ENCODE measurements at places on chromosomes 12 and 14.

- no peak for DNase-seq
These were observed 185.1 kb downstream of the AKAP6 start for GRCh38 chr14:32514236-32514635.

- DNase-seq: no peak
These were observed 11.1 kb upstream of the CMAS start for GRCh38 chr12:22034709-22035506.

DNA sequence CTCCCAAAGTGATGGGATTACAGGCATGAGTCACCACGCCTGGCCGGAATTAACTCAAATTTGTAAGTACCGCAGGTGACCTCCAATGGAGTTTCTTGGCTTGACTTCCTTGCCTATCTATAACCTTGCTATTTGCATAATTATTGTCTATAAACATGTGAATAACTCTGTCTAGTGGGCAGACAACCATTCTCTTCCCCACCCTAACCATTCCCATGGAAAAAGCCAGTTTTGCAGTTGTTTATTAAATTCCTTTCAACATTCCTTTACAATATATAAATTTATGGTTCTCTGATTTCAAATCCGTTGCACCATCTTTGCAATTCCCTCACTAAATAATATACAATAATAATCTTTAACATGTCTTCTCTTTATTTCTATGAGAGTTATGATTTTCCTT is 61.0 kb upstream of the ZDHHC17 start:
- DNase-seq: no peak

DNA sequence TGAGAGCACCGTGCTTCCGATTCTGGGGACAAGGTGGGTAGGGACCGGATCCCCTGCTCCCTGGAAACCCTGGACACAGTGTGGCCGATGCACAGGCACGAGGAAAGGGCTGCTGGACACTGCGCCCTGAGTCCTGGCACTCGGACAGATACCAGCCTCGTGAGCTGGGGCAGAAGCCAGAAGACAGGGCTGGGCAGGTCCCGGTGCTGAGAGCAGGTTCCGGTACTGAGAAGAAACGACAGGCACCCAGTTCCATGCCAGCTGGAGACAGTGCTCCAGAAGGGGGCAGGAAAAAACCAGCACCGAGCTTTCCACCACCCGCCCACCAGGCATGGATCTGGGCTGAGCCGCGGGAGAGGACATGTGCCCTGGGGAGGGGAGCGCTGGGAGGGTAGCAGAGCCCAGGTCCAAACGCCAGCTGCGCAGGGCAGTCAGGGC is 6.5 kb downstream of the XRCC3 start:
- DNase-seq: no peak

DNA sequence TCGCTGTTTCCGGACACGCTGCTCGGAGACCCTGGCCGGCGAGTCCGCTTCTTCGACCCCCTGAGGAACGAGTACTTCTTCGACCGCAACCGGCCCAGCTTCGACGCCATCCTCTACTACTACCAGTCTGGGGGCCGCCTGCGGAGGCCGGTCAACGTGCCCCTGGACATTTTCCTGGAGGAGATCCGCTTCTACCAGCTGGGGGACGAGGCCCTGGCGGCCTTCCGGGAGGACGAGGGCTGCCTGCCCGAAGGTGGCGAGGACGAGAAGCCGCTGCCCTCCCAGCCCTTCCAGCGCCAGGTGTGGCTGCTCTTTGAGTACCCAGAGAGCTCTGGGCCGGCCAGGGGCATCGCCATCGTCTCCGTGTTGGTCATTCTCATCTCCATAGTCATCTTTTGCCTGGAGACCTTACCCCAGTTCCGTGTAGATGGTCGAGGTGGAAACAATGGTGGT is 90.0 kb downstream of the GALNT8 start:
- no peak for DNase-seq

- DNase-seq: no peak
These were observed 1.3 kb downstream of the TC2N start for GRCh38 chr14:91866061-91866460.

DNA sequence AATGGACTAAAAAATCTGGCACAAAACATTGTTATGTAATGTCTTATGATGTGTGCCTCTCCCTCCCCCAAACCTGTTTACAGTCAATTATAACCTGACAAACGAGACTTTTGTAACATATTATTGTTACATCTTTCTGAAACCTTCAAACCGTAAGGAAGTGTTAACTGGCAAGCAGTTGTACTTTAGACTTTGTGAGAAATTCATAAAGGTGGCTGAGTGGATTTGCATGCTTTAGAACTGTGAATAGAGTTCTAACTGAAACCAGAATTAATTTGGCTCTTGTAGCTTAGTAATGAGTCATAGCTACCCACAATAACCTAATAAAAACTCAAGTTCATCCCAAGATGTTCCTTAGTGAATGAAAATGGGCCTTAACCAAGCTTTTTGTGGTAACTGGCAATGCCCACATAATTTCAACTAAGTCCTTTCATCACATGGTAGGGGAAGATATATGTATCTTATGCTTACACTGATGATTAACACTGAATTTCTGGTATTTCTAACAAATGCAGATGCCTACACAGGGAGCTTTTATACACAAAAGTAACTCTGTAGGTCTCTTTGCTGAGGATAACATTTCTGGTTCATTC is 29.7 kb downstream of the RAD9B start:
- no peak for DNase-seq

- DNase-seq: no peak
These were observed 676 bp downstream of the MRPL42 start for GRCh38 chr12:93468008-93468371.

DNA sequence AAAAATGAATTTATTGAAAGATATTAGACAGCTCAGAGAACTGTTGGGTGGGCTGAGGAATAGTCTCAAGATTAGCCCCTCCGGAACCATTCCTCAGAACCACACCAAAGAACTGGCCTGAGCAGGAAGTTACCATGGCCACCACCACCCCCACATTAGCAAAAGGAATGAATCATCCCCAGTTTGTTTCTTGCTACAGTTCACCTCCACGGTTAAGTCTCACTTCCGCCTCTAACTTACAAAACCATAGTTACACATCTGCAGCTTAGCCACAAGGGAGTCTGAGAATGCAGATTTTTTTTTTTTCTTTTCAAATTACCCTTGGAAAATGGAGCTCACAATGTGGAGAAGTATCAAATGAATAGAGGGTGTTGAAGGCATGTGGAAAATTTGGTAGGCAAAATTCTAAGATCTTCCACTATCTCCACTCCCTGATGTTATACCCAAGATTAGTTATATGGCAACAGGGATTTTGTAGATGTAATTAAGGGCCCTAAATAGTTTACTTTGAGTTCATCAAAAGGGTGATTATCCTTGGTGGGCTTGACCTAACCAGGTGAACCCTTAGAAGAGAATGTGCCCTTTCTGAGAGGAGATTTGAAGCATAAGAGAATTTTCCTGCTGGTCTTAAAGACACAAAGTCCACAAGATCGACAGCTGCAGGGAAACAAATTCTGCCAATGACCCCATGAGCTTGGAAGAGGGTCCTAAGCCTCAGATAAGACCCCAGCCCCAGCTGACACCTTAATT is 129.8 kb upstream of the KRR1 start:
- no peak for DNase-seq

GRCh38 chr12:49357103-49357678 is 10.1 kb upstream of the SPATS2 start:
- no peak for DNase-seq

DNA sequence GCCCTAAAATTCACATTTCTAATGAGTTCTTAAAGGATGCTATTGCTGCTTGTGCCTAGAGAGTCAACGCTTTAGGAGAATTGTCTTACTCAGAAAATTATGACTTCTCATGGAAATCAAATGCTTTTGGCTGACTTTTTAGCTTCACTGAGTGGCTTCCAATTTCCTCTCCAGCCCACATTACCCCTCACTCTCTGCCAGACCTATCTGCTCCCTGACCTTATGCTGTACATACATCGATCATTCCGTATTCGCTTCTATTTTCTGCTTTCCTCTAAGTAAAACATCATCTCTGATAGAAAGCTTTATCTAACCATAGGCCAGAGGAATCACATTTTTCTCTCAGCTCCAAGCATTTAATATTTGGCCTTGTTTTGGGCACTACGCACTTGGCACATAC is 12.5 kb upstream of the SMCO3 start:
- no peak for DNase-seq

- no peak for DNase-seq
These were observed 54.6 kb upstream of the STON2 start for GRCh38 chr14:81454572-81455218.

DNA sequence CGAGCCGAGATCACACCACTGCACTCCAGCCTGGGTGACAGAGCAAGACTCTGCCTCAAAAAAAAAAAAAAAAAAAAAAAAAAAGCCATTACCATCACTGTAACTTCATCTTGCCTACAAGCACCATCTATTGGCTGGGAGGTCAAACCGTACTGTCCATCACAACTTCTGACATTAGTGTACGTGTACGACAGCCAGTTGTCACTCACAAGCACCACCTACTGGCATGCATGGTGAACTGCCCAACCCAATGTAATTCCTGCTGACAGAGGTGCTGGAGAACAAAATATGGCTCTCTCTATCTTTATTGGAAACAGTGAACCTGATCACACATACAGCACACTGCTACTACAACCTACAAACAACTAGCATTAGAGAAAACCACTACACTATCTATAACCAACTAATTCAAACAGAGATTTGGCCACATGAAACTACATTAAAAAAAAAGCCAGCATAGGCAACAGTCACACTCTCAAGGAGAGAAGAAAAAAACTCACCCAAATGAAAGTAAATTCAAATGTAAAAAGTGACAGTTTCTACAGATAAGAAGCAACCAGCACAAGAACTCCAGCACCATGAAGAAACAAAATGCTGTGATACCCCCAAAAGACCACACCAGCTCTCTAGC is 82.3 kb downstream of the PUS7L start:
- no peak for DNase-seq

DNA sequence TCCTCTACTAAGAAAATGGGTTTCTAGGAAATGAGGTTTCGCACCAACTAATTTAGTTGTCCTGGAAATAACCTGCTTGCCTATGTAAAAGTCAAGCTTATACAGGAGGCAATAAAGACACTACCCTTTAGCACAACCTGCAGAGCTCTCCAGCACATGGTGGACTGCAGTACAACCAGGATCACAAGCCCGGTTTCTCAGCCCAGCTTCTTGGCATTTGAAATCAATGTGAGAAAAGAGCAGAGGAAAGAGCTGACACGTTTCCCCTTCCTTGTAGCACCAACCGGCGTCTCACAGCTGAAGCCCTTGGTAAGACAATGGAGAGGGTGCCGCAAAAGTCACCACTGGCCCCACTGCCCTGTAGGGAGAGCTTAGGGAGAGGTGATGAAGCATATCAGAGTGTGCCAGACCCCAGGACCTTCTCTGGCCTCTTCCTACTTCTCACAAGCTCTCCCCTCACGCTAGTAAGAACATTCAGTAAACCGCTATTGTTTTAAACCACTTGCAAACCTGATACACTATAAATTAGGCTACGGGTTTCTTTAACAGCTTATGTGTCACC is 8.6 kb downstream of the SPTLC2 start:
- DNase-seq: no peak

DNA sequence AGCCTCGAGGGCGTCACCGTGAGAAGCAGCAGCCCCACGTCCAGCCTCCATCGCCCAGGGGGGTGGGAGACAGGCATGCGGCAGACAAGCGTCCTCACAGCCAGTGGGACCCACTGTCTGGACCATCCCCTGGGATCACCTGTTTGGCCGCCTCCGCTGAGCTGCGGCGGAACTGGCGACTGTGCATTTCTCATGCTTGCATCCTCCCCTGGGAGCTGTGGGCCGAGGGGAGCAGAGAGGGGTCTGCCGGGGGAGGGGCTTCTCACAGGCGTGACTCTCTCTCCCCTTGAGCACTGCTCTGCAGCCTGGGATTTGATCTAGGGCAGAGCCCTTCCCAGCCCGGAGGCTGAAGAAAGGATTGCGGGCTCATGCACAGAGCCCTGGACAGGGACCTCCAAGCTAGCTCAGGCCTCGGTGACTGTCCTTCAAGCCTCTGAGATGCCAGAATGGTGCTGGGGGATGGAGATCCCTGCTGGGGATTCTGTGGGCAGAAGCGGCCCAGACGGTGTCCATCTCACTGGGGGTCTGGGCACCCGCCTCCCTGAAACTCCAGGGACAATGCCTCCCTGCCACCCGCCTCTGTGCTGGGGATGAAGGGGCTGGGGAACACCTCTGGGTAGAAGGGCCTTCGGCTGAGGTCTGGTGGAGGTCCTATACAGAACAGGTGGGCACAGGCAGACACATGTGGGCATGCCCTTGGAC is 61.1 kb downstream of the PRIMA1 start:
- no peak for DNase-seq

DNA sequence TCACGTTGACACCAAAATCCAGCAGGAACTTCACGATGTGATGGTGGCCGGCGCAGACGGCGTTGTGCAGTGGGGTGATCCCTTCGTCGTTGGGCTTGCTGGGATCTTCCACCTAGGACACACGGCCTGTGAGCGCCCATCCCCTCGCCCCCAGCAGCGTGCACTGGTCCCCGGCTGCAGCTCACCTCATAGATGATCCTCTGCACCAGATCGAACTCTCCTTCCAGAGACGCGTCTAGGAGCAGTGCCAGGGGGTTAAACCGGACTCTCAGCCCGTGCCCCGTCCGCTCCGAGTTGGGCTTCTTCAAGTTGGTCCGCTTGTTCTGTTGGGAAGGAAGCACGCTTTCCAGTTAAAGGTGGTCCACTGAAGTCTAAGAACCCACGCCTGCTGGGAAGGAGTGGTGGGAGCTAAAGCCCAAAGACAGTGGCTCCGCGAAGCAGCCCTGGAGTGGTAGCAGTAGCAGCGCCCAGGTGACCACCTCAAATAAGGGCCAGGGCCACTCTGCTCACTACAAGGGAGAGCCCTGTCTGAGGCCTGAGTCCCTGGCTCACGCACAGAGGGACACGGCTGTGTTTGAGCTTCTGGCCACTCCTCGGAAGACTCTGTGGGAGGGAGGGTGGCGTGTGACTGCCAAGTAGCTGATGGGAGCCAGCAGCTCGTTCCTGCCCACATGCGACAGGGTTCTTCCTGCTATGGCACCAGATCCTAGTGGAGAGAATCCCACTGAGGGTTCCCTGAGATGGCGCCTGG is 23.3 kb downstream of the ZFYVE21 start:
- DNase-seq: no peak

DNA sequence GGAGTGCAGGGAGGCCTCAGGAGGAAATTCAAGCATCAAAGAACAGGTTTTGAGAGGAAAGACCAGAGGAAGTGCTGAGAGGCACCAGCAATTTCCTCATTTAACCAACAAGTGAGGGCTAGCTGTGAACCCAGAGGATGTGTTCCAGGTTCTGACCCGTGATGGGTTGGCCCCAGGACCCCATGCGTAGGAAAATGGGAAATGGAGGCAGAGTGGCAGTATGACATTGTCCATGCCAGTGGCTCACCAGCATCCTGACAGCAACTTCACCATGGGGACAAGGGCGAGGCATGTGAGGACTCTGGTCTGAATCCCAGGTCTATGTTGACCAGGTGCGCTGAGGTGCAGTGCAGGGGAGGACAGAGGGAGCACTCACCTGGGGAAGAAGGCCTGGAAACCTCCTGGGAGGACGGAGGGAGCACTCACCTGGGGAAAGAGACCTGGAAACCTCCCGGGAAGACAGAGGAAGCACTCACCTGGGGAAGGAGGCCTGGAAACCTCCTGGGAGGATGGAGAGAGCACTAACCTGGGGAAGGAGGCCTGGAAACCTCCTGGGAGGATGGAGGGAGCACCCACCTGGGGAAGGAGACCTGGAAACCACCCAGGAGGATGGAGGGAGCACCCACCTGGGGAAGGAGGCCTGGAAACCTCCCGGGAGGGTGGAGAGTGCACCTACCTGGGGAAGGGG is 6.7 kb upstream of the CACNA2D4 start:
- no peak for DNase-seq
